RWPE1 (cell line): ENCODE measurements at places on chromosomes 12 and 14.
A peak's percentile ranks its signal among the peaks of the same experiment; 100 is the strongest.

- DNase-seq, result no peak
Measured at GRCh38 chr12:65446901-65447300, 168.4 kb downstream of the MSRB3 start.

GRCh38 chr12:124992874-124993625 lies 395 bp upstream of the BRI3BP start:
- DNase-seq, result peak; percentile 68

DNA sequence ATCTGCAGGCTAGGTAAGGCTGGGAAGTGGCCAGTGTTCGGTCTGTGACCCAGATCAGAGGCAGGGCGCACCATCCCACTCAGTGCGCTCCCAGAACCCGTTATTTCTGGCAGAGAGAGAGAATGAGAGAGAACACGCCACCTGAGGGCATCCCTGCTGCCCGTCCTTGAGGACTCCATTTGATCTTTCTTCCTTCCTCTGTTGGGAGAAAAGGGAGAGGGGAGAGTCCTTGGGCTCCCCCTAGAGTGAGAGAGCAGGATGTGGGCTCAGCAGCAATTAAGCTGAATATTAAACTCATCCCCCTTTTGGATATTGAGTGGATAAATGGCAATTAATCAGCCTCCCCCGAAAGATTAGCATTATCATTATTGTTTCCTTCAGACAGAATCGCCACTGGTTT lies 70.6 kb downstream of the IFT43 start:
- DNase-seq, result peak; percentile 8

GRCh38 chr12:105773471-105773870 lies 365.3 kb downstream of the NUAK1 start:
- no peak for DNase-seq

DNA sequence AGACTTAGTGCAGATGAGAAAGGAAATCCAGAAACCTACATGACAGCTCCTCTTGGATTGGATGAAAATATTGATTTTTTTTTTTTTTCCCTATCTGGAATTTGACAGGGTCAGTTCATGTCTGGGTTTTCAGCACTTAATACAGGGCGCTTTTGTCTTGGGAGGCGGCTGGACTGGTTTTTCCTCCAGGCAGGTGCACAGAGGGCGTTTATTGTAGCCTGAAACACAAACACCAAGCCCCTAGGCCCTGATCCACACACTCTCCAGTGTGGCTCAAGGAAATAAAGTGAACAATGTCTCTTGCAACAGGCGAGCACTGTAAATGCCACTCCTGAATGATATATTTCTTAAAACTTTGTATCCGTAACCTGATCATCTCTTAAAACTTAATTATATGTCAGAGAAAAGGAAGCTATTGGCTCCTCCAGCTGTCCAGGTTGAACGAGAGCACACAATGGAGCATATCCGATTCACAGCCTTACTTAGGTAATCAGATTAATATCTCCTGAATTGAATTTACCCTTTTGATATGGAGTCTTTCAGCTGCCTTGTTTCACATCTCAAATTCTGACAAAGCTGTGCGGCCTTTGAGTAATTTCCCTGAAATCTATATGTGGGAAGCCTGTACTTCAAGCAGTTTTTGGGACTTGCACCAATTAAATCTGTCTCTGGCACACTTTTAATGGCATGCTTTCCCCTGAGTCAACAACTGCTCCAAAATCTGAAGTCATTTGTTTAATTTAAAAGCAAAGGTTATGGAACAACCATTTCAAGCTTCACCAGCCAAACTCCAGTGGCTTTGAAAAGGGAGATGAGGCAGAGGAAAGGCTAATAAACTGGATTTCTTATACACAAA lies 485.7 kb downstream of the ZFP36L1 start:
- DNase-seq, result no peak

DNA sequence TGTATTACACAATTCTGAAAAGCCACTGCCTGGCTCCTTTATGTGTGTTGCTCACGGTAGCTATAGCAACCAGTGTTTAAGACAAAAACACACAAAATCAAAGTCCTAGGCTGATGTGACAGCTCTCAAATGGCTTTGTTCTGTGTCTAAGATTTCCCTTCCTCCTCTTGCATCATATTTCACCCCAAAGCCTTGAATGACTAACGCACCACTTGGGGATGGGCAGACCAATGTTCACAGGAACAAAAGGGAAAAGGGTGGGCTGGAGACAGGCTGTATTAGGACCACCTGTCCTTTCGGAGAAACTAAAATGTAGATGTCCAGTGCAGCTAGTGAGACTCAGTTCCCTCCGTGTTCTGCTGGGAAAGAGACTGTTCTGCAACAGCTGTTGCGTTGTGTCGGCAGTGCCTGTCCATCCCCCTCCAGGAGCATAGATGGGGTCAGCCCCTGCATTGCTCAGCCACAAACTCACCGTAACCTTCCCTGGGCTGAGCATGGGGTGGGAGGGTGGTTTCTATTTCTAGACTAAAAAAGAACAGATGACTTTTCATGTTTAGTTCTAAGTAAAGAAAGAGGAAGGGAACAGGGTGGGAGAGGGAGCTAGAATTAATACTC lies 26.8 kb upstream of the DAAM1 start:
- peak; percentile 19 for DNase-seq

GRCh38 chr14:72652179-72652578 lies 241.7 kb downstream of the DPF3 start:
- no peak for DNase-seq

DNA sequence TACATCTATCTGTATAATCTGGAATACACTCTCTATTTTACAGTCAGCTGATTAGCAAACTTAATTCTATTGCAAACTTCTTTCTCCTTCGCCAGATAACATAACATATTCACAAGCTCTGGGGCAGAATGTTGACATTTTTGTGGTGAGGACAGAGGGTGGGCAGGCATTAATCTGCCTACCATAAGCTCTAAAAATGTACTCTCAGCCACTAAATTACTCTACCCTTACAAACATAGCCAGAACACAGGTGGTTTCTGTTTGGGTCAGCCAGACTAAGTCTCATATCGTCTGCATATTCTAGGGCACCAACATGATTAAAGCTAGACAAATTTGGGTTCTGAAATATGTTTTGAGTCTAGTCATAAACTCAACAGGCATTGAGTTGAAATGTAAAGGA lies 90.1 kb downstream of the SLC6A15 start:
- DNase-seq, result no peak

DNA sequence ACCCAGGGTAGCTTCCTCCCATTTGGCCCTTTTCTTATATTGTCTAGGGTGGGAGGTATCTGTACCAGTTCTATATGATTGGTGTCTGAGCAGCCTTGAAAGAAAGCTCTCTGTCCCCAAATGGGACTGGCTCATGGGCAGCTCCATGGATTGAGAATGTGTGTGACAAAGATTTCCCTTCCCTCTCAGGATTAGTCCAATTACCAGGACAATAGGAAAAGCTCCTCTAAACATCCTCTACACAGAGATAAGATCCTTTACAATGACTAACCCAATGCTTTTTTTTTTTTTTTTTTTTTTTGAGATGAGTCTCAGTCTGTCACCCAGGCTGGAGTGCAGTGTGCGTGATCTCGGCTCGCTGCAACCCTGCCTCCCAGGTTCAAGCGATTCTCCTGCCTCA lies 112.1 kb downstream of the SLC35F4 start:
- no peak for DNase-seq

- DNase-seq, result no peak
Measured at GRCh38 chr14:32932302-32932913, 6.3 kb upstream of the NPAS3 start.

DNA sequence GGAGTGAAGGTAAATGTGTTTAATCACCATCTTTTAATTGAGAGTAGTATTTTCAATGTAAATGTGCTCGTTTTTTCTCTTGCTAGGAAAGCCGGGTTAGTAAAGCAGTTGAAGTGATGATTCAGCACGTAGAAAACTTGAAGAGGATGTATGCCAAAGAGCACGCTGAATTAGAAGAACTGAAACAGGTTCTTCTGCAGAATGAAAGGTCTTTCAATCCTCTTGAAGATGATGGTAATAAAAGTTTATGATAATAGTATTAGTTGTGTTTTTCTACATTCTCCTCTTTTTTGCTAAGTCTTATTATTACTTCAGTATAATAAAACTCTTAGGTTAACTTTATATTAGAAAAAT lies 93.9 kb downstream of the DNAI7 start:
- no peak for DNase-seq

GRCh38 chr12:89101440-89101839 lies 250.9 kb downstream of the DUSP6 start:
- no peak for DNase-seq

DNA sequence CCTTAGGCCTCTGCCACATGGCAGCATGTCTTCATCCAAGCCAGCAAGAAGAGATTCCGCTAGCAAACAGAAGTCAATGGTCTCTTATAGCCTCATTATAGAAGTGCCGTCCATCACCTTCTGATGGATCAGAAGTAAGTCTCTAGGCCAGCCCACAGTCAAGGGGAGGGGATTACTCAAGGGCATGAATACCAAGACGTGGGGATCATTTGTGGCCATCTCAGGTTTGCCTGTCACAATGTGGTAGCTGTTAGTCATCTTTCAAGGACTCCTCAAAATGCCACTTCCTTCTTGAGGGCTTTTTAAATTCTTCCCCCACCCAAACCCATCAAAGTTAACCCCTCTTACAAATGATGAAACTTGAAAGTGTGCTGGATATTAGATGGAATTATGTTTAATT lies 8.1 kb upstream of the ADCY6 start:
- no peak for DNase-seq

DNA sequence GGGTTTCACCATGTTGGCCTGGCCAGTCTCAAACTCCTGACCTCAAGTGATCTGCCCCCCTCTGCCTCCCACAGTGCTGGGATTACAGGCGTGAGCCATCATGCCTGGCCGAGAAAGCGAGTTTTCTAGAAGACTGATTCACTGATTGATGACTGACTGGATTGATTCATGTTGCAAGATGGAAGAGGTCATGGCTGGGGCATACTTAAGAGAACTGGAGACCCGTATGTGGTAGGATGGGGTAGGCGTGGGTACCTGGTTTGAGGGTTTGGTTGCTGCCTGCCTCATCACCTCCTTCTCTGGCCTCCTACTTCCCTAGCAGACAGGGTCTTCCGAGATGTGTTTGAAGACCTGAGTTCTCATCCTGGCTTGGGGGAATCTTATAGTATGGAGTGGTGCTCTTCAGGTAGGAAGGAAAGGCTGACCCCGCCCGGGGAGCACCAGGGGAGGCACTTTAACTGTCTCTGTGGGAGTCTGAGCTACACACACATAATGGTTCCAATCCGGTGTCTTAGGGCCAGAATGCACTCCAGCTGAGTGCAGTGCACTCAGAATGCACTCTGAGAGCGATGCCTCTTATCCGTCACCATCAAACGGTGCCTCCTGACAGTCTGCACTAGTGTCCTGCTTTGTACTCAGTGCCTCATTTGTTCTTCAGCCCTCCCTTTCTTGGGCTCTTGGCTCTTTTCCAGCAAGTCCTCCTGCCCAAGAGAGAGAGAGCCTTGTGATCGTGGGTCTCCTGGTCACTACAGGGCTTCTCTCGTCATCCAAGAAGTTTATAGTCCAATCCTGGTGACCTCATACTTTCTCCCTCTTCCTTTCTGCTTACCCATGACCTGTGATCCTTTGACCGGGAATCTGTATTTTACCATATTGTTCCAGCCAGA lies 19.7 kb downstream of the PLEKHG3 start:
- DNase-seq, result no peak
